Psoas muscle (tissue), 8 donors: ENCODE measurements at places on chromosomes 6 and 20. TPM values are rescaled to one million over a fixed set of nuclear protein-coding genes. Genes with fewer than 3 reads are reported as not detected.

HMGCLL1 gene
- total RNA-seq, result 0.32 TPM

LINC00237 gene
- total RNA-seq, result not detected

FAM209B gene
- total RNA-seq, result 1.3 TPM

SLC24A3 gene
- 10.7 TPM for total RNA-seq

F13A1 gene
- total RNA-seq, result 58.9 TPM

EDN1 gene
- total RNA-seq, result 3.2 TPM

RFX6 gene
- total RNA-seq, result not detected

- peak; percentile 64 for DNase-seq
Measured at GRCh38 chr6:6008648-6009421, 2.1 kb upstream of the NRN1 start.

DNA sequence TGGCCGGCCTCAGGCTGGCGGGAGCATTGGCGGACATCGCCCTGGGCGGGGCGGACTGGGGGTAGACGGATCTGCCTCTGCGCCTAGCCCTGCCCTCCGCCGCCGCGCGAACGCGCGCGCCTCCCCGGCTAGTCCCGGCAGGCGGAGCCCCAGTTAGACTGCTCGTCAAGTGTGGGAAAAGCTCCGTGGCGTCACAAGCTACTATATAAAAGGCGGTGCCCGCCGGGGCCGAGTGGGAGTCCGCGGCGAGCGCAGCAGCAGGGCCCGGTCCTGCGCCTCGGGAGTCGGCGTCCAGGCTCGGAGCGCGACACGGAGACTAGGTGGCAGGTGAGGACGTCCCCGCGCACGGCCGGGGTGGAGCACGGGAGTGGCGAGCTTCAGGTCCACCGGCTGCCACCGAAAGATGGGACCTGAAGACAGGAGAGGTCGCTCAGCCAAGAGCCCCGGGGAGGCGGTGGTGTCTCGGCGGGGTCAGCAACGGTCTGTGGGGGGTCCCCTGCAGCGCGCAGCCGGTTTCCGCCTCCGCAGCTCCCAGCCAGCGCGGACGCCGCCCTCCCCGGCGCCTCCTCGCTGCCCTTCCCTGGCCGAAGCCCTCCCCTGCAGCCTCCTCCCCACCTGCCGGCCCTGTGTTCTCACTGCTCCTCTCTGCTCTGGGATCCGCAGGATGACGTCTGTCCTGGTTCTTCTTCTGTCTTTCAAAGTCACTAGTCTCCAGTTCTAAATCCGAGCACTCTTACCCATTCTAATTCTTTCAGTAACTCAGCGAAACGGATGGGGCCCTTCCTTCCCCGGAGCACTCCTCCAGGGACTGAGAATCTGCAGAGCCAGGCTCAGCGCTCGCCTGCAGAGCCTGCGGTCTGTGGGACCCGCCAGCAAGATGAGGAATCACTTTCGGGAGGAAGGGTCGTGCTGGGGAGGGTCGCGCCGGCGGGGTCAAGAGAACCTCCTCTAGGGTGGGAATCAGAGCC lies 4.3 kb upstream of the RIPK1 start:
- DNase-seq, result peak; percentile 97

GRCh38 chr6:87199787-87200186 lies 44.4 kb downstream of the ZNF292 start:
- no peak for DNase-seq

DNA sequence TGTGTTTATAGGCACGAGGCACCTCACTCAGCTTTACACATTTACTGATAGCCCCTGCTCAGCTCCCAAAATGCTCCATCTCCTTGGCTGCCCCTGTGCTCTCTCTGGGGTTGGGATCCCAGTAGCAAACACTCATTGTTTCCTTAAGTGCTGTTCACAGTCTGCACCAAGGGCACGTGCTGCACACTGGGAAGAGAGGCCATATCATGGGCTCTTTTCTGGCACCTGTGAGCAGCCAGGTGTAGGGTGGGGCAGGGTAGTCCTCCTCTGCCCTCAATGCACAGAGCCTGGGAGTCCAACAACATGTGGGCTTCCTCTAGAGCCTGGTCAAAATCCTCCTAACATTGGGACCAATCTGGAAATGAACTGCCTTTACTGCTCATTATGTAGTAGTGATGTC lies 67.9 kb downstream of the BANF2 start:
- no peak for DNase-seq

GRCh38 chr6:81938014-81938856 lies 185.8 kb upstream of the TENT5A start:
- DNase-seq, result no peak

- DNase-seq, result no peak
Measured at GRCh38 chr6:100404051-100404450, 60.7 kb downstream of the SIM1 start.

DNA sequence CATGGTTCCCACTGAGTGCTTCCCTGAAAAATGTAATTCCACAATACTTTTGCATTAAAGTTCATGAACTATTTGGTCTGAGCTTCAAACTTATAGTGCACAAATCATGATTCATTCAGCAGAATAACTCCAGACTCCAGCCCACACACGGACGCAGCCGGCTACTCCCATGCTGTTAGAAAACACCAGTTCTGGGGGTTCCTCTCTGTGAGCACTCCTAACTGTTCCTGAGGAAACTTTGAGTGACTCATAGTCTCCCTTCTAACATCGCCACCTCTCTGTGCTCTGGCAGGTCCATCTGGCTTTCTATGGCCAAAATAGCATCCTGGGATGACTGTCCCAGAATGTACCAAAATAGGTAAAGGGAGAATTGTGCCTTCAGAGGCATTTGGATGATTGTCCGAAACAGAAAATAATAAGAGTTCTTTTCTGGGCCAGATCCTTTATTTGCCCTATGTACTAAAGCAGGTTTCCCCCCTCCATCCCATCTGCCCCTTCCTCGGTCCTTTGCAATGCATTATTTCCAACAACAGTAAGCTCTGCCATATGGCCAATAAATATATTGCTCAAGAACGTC lies 32.3 kb upstream of the LY86 start:
- no peak for DNase-seq

DNA sequence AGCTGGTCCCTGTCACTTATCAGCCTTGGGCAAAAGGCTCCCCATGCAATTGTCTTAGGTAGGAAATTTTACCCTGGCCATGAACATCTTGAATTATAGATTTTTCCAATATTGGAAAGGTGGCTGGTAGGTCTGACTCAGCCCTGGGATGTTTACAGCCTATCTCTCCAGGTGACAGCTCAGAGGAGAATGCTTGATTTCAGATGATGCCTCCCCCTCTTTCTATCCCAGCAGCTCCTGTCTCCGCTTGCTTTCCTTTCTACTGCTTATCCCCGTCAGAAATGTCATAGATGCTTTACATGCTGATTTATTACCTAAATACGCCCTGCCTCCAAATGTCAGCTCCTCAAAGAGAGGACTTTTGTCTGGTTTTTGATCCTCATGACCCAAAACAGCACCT lies 109.6 kb downstream of the NFATC2 start:
- no peak for DNase-seq

DNA sequence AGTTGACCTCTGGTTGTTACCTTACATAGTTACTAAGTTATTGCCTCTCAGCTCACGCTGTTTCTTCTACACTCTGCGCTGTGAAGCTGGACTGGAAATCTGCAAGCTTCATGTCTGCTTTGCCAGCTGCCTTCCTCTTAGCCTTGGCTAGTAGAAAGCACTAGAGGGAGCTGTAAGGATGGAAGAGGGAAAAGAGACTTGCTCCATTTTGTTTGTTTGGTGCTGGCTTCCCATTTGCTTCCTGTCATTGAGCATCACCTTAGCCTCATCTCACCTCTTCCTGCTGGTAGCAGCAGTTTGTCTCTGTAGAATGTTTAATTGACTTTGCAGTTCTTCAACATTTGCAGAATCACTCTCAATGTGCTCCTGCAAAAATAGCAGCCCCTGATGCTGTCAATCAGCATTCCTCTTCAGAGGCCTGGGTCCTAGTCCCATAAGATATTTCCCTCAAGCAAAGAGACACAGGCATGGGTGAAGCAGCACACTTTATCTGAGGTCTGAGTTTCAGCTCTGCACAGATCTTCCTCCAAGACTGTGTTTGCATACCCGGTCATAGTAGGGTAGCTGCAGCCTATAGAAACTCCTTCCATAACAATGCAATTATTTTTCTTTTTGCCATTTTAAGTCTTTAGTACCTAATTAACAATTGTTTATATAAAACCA lies 302.2 kb upstream of the EPHA7 start:
- no peak for DNase-seq
